ENCODE measurements at places on chromosomes 11 and 22.

- DNase-seq, result no peak
These were observed 124.8 kb downstream of the APOL5 start for GRCh38 chr22:35842519-35842913.

DNA sequence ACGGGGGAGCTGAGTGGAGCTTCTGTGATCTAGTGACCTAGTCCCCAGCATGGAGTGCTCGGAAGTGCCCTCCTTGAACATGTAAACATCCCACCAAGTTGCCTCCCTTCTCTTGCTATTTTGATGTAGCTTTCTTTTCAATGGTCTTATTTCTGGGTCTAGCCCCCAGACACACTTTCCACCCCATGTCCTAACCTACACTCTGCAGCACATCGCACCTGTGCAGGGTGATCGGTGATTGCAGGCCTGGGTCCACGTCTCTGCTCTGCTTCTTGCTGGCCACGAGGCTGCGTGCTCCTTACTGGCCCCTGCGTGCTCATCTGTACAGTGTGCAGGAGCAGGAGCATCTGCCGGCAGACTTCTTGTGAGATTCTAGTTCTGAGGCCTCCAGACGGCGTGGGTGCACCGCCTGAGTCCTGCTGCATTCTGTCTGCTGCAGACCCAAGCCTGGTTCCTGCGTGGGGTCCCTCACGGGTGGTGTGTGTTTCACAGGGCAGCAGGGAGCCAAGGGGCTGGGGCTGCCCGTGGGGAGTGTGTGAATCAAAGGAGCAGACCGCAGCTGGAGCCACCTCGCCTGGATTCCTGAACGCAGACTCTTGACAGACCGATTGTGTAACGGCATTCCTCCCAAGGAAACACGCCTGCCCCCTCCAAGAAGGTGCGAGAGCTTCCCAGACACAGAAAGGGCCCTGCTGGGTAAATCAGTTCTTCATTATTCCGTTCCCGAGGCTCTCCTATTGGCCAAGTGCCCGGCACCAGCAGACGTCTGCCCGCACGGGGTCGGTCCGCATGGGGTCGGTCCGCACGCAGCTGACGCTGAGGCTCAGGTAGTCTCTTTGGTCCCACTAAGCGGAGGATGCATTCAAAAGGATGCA is 44.4 kb upstream of the MYEOV start:
- no peak for DNase-seq

- DNase-seq, result no peak
These were observed 939.0 kb downstream of the BRD1 start for GRCh38 chr22:48888466-48889208.

- no peak for DNase-seq
These were observed 5.0 kb upstream of the UVRAG start for GRCh38 chr11:75809991-75810390.

GRCh38 chr22:48371391-48371790 is 1456.3 kb downstream of the BRD1 start:
- DNase-seq, result no peak

DNA sequence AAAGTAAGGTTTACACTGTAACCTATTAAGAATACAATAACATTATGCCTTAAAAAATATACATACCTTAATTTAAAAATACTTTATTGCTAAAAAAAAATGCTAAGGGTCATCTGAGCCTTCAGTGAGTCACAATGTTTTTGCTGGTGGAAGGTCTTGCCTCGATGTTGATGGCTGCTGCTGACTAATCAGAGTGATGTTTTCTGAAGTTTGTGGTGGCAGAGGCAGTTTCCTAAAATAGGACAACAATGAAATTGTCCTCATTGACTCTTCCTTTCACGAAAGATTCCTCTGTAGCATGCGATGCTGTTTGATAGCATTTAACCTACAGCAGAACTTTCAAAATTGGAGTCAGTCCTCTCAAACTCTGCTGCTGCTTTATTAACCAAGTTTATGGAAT is 97.6 kb downstream of the FAT3 start:
- no peak for DNase-seq

DNA sequence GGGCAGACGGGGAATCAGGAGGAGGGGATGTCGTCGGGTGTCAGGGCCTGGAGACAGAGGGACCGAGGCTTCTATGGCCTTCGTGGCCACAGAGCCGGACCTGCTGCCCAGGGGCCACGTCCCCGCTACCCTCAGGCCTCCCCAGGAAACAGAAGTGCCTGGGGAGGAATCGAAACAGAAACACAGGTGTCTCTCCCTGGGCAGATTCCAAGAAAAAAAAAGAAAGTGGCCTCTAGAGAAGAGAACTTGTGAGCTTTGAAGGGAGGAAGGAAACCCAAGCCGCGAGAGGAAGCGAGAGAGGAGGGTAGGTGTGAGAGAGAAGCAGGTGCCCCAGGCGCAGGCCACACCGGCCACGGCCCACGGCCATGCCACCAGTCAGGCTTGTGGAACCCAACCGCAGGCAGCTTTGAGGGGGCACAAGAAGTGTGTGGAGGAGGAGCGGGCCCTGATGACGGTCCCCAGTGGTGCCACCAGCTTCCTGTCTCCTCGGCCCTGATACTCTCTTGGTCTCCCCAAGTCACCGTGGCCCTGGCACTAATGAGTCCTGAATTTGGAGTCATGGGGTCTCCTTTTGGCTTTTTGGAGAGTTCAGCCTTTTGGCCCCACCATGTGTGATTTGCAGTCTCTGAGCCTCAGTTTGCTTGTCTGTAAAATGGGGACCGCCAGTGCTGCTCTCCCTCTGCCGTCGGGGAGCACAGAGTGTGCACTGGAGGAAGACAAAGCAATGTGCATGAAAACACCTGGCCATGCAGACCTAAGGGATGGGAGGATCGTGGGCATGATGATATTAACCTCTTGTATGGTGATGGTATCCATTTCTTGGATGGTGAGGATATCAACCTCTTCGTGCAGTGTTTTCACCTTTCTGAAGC is 25.2 kb downstream of the LIF start:
- peak; percentile 61 for DNase-seq

DNA sequence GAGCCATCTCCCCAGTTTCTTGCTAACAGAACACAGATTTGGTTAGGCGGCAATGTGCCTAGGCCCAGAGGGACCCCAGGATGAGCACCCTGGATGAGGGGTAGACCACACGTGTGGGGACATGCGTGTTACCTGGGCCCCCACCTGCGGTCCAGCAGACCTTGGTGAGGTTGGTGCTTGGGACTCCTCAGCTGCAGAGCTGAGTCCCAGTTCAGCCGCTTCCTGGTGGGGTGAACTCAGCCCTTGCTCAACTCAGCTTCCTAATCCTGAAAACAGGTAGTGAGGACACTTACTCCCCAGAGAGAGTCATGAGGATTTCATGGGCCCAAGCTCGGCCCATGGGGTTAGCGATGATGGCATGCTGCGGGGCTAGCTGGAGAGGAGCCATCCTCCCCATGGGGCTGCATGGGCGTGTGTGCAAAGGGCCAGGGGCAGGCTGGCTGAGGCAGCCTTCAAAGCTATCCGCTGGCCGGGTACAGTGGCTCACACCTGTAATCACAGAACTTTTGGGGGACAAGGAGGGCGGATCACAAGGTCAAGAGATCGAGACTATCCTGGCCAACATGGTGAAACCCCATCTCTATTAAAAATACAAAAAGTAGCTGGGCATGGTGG is 46.9 kb upstream of the SHISAL1 start:
- DNase-seq, result no peak

- no peak for DNase-seq
These were observed 34.7 kb downstream of the PPP6R3 start for GRCh38 chr11:68495220-68495729.

GRCh38 chr11:124801014-124801413 is 808 bp upstream of the MSANTD2 start:
- no peak for DNase-seq

GRCh38 chr11:75237050-75237449 is 3.5 kb upstream of the TPBGL start:
- DNase-seq, result no peak

DNA sequence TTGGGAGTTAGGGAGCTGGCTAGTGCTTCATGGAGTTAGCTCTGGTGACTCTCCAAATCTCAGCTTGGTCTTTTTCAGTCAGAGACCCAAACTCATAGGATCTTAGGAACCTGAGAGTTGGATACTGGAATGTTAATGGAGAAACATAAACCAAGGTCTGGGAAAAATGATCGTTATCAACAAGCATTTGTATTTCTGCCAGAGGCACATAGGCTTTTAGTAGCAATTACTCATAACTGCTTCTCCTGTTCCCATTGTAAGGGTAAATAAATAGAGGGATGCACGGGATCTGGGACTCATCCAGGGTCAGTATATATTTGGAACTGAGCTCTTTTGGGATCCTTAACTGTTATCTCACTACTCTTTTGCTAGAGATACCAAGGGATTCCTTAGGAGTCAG is 4.8 kb downstream of the BARX2 start:
- DNase-seq, result no peak

DNA sequence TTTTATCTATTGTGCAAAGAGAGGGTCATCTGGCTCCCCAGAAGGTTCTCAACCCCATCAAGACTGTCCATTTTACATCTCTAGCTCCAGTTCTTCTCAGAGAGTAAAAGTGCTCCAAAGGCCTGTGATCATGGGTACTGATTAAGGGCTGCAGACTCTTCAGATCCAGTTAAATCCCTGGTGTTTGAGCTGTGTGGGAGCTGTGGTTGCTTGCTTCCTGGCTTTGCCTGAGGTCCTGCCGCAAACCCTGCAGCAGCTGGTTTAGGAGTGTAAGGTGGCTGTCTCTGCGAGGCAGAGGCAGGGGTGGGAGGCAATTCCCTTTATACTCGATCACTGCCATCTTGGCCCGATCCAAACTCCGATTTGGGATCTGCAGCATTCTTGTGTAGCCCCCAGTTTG is 1.2 kb downstream of the MRPL17 start:
- peak; percentile 24 for DNase-seq

DNA sequence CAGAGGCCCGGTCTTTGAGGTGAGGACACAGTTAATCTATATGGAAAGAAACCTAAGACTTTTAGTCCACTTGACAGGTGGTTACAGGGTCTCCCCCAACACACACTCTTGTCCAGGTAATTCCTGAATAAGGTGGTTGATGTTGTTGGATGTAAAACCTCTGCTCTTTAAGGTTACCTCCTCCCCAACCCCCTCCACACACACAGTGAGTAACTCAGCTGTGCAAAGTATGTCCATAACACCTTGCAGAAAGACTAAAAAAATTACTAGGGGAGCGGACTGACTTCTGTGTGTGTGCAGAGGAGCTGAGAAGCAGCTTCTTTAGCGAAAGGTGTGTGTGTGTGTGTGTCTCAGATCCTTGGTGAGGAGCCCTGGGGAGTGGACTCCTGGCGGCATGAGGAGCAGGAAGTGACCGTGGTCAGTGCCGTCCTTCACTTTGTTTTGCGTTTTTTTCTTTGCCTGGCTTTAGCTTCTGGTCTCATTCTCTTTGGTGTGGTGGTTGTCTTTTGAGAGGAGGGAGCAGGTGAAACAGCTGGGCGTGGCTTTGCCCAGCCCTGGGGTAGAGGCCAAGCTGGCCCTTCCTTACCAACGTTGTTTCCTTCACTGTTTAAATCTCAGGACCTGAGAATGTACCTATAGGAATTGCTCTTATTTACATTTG is 1.7 kb downstream of the ZBED4 start:
- DNase-seq, result peak; percentile 18

DNA sequence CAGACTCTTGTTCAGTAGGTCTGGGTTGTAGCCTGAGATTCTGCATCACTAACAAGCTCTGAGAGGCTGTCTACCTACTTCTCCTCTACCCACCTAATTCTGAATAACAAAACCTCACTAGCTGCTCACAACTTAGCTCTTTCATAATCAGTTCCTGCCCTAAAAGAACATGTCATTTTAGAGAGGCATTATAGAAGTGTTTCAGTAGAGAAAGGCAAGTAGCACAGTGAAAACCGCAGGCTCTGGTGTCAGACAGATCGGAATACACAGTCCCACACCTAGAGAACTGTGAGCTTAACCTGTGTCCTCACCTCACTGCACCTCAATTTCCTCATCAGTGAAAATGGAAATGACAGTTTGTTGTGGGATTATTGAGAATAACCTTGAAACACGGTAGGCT is 1337.6 kb upstream of the TENM4 start:
- DNase-seq, result no peak

DNA sequence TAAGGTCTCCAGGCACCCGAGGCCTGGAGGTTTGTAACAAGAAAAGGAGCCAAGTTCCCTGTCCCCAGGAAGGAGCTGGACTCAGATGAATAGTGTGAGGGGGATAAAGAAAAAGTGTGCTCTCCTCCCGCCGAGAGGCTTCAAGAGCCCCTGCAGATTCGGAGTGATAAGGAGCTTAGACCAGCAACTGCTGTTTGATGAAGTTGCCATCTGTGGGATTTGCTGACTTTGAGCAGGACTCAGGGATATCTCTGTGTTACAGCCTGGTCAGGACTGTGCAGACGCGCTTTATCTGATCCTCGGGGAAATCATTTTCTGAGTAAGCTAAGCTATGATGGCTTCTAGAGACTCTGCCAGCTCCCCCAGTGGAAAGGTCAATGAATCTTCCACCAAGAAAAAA is 1017.0 kb downstream of the TBC1D22A start:
- no peak for DNase-seq

- DNase-seq, result no peak
These were observed 10.1 kb downstream of the ATP5MG start for GRCh38 chr11:118411530-118411929.

DNA sequence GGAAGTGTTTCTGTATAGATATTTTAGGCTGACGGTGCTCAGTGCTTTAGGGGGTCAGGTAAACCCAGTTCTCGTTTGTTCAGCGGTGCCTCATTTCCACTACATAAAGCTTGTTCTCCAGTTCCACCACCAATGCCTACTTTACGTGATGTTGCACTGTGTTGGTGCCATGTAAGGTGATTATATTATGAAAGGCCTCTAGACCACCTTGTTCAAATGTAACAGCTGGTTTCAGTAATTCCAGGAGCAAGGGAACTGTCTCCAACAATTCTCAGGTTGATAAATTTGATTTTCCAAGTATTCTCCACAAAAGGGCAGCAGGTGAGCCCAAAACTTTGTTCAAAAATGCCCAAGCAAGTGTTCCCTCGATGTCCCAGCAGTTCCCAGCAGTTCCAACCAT is 83.7 kb upstream of the SEPTIN5 start:
- no peak for DNase-seq

DNA sequence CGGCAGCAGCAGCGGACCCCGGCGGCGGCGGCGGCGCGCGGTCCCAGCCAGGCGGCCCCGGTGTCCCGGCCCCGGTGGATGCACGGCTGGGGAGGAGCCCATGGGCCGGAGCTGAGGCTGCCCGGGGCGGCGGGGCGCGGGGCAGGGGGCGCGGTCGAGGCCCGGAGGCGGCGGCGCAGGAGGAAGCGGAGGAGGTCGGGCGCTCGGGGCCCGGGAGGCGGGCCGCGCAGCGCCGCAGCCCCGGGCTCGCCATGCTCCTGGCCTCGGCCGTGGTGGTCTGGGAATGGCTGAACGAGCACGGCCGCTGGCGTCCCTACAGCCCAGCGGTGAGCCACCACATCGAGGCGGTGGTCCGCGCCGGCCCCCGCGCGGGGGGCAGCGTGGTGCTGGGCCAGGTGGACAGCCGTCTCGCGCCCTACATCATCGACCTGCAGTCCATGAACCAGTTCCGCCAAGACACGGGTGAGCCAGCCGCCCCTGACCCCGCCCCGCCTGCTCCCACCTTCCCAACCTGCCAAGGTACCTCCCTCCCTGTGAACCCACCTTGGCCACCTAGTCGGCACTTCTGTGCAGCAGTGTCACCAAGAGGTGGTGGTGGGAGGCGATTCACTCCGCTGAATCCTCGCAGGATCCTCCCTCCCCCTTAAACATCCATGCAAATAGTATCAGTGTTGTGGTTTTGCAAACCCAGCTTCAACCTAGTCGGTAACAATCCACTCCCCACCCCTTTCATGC is 580 bp downstream of the DTX4 start:
- peak; percentile 66 for DNase-seq

Data from OCI-LY7 (cell line).